Activated T-helper 1 cell treated with anti-CD3 and anti-CD28 coated beads, Interleukin-2, amount 50 U/mL, for 16 hours (primary cell): ENCODE measurements at places on chromosomes 12 and 14.

DNA sequence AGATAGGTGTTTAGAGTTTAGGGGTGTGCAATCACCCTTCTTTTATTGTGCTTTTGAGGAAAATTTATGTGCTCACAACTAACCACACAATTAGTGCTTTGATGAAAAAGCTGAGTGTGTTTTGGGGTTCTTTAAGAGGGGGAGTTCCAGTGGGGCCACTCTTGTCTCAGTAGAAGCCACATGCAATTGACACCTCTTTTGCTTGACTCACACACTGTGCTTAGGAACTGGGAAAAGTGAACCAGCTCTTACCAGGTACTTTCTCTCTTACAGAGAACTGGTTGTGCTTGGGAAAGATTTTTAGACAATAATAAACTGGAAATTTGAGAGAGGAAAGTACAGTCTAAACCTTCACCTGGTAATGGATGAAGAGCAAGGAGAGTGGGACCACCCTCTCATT lies 12.3 kb upstream of the YBX3 start:
- DNase-seq: no peak

DNA sequence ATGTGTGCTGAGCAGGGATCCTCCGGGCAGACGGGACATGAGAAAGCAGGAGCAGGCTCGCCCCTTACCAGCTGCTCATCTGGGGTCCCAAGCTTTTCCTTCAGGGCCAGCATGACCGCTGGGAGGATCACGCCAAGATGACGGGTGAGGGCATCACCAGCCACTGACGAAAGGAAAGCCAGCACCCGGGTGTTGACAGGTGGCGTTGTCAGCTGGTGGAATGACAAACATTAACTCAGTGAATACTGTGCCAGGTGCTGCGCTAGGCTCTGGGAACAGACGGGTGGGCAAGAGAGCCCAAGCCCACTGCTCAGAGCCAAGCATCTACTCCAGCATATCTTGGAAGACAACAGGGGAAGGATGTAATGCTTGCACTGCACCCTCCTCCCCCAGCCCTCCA lies 21.3 kb upstream of the RAB35 start:
- DNase-seq: no peak

- no peak for DNase-seq
Measured at GRCh38 chr12:104207416-104208205, 8.0 kb upstream of the TXNRD1 start.

GRCh38 chr14:52121441-52121840 lies 52.6 kb upstream of the NID2 start:
- DNase-seq: no peak
